ENCODE measurements at places on chromosomes 7 and 10. TPM values are rescaled to one million over a fixed set of nuclear protein-coding genes. Genes with fewer than 3 reads are reported as not detected.

DNA sequence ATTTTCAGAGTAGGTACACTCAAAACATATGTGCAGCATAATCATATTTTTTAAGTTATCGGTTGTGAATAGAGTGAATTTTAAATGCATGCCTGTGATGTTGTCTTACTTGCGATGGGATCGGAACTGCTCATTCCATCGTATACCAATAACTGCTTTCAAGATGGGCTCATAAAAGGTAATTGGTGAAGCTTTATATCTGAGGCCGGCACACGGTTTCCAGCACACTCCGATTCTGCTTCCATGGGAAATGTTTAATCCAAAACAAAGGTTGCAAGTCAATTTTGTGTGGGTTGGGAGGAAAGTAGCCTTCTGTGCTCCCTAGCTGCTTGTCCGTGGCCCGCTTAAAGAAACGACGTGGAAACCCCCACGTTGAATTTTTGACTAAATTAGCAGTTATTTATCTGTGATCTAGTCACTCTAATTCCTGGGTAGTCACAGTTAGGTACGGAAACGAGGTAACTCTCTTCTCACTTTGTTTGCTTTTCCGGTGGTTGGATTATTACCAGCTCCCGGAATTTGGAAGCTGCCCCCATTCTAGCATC is 10.1 kb upstream of the CELF2 start:
- DNase-seq: peak; percentile 67

DNA sequence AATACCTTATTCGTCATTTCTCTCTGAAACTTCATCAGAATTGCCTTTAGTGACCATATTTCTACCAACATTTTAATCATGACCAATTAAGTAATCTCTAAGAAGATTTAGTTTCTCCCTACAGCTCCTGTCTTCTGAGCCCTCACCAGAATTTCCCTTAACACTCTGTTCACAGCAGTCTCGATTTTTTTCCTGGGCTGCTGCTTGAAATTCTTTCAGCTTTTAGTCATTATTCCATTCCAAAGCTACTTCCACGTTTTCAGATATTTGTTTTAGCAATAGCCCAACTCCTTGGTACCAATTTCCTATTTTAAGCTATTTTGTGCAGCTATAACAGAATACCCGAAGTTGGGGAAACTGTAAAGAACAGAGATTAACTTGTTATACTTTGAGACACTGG is 192.4 kb upstream of the DKK1 start:
- no peak for DNase-seq

GRCh38 chr7:95547361-95548348 is 48.7 kb downstream of the PDK4 start:
- no peak for DNase-seq

- no peak for DNase-seq
These were observed 37.5 kb downstream of the MEST start for GRCh38 chr7:130529417-130529816.

GRCh38 chr10:92696606-92697383 is 7.0 kb downstream of the HHEX start:
- no peak for DNase-seq

DNA sequence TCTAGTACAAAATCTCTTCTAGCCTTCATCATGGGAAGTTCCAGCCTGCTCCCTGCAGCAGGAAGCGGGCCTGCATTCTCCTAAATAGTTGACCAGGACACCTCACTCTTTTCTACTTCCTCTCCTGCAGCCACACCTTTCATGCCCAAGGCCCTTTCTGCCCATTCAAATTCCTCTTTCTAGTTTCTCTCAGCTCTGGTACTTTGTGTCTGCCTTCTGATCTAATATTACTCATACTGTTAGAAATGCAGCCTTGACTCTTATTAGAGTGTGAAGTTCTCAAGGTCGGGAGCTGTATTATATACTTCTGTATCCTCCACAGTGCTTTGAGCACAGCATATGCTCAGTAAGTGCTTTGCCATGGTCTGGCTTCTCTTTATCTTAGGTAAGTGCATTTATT is 103.1 kb downstream of the PRKCQ start:
- no peak for DNase-seq

DNA sequence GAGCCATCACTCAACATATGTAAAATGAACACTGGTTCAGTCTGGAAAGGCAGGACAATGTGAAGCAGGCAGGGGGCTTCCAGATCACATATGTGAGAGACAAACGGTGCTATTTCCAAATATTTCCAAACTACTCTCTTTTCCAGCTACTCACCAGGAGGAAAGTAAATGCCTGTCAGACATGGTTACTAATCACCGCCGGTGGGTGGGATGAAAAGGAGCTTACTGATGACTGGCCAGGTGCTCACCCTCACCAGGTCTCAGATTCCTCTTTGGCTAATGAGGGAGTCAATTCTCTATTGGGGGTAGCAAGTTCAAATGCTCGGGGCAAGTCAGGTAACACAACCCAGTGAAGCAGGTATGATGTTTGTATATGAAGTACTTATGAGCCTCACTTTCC is 9.7 kb upstream of the MSMB start:
- no peak for DNase-seq

DNA sequence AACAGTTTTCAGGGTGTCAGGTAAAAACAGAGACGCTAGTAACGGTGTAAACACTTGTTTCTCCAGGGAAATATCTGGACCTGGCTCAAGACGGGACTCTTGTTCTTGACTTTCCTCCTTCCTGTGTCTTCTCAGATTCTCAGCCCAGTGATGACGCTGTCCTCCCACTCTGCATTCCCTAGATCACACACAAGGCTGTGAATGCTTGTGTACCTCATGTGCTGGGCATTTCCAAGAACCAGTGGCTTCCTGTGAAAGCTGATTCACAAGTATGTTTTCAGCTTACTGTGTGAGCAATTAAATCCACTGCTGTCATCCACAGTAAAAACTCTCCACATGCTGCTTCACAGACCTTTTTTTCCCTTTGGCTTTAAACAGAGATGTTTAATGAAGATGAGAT is 193.8 kb upstream of the DPP6 start:
- DNase-seq: peak; percentile 44

DNA sequence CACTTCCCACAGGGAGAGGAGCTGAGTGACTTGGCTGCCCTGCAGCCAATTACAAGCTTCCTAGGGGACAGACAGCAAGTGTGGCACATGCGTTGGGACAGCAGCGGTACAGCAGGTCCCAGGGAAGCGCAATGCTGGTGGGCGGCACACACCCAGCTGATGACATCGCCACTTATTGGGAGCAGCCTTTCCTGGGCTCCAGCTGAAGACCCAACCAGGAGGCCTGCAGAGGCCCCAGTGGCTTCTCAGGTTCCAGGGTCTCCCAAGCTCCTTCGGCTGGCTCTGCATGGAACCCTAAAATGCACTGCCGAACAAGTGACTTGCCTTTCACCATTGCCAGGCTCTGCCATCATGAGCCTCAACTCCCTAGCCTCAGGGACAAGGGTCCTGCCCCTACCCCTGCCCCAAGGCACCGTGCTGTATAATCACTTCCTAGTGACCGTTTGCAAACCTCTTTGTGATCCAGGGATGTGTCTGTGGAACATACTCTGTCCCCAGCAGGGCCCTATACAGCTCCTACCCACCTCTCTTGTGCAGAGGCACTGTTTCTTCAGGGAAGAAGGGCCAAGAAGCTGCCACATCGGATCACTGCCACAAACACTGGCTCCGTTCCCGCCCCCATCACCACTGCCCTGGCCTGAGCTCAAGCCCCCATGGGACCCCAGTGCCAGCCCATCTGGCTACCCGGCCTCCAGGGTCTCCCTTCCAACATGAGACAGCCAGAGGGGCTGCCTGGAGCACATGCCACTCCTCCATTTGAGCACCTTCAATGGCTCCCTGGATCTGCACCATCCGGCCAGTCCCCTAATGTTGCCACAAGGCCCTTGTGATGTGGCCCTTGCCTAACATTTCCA is 19.3 kb upstream of the SLIT1 start:
- DNase-seq: no peak

- DNase-seq: no peak
These were observed 114.3 kb downstream of the LMBR1 start for GRCh38 chr7:156778668-156779067.

- no peak for DNase-seq
These were observed 21.7 kb upstream of the WNT16 start for GRCh38 chr7:121307021-121307574.

- no peak for DNase-seq
These were observed 758.1 kb downstream of the CNTNAP2 start for GRCh38 chr7:146874722-146875121.

DNA sequence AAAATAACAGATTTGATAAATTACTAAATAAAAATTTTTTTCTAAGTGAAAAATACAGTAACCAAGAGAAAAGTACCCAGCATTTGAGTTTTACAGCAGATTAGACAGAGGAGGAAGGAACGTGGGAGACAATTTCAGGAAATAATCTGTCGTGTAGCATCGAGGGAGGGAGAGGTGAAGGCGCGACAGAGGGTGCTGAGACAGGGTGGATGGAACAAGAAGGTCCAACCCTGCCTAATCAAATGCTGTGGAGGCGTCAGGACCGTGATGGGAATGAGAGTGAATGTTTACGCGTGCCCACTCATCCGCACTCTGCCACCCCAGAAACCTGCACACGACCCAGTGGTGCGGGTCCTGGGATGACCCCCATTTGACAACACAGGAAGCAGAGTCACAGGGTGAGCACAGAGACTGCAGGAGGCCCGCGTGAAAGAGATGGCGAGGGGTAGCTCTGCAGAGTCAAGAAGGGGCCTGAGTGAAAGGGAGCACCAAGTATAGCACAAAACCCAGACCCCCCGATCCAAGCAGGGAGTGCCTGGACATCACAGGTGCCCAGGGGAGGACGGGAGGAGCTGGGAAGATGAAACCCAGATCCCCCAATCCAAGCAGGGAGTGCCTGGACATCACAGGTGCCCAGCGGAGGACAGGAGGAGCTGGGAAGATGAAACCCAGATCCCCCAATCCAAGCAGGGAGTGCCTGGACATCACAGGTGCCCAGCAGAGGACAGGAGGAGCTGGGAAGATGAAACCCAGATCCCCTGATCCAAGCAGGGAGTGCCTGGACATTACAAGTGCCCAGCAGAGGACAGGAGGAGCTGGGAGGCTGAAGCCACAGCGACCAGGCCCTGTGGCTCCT is 558.9 kb downstream of the DNAJB6 start:
- DNase-seq: no peak

GRCh38 chr10:28155726-28156125 is 147.1 kb downstream of the MPP7 start:
- no peak for DNase-seq

- no peak for DNase-seq
These were observed 113.0 kb downstream of the LRMDA start for GRCh38 chr10:75544386-75544785.

DNA sequence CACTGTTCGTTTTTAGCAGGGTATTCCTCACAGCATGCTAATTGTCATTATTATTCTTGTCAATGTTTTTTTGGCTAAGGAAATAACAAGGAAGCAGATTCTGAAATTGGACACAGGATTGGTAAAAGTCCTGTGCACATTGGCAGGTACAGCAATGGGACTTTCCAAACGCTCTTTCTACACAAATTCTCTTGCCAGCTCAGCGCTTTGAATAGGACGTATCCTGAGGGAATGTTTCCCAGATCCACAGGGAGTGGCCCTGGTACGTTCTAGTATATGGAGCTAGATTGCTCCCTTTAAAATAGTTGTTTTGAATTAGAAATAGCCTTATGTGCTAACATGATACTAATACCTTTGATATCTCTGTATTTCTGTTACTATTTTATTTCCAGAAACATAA is 82.8 kb upstream of the GRB10 start:
- no peak for DNase-seq

DNA sequence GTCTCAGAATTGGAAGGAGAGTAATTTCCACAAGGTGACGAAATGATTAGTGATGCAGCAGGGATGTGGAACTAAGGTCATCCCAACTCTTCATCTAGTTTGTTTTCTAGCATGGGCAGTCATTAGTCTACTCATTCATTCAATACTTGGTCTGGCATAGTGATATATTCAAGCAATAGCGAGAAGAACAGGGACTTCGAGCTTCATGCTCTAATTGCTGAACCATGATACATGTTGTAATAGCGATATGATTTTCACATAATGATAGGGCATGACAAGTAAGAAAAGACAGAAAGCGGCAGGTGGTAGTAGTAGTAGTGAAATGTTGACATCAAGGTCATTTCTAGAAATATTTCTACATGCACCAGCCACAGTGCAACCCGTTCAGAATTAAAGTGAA is 652.1 kb downstream of the PHTF2 start:
- DNase-seq: no peak

DNA sequence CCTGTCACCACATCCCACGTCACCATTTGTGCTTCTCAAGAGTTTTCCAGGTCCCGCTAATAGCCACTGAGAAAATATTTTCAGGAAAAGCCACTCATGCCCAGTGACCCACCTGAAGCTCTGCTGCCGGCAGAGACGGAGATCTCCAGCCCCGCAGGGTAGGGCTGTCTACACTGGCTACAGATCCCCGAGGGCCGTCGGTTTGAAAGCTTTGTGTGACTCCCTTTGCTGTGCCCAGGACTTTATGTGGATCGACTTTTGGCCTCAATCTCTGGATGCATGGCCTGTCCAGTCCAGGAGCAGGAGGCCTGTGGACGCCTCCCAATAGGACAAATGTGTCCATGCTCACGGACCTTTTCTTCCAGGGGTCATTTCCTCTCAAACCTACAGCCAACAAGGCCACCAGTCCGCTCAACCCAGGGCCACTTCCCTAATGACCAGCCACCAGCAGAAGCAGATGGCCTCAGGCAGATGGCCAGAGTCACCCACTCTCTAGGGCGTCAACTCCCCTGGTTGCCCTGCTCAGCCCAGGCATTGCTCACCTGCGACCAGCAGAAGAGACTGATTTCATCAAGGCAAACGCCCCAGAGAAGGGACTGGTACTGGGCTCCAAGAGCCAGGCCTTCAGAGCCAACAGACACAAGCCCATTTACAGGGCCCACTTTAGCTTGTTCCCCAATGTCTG is 76.4 kb downstream of the OAT start:
- DNase-seq: no peak

GRCh38 chr7:11710377-11710776 is 121.6 kb downstream of the THSD7A start:
- DNase-seq: peak; percentile 72

GRCh38 chr10:65940105-65940504 is 985.7 kb upstream of the LRRTM3 start:
- no peak for DNase-seq

DNA sequence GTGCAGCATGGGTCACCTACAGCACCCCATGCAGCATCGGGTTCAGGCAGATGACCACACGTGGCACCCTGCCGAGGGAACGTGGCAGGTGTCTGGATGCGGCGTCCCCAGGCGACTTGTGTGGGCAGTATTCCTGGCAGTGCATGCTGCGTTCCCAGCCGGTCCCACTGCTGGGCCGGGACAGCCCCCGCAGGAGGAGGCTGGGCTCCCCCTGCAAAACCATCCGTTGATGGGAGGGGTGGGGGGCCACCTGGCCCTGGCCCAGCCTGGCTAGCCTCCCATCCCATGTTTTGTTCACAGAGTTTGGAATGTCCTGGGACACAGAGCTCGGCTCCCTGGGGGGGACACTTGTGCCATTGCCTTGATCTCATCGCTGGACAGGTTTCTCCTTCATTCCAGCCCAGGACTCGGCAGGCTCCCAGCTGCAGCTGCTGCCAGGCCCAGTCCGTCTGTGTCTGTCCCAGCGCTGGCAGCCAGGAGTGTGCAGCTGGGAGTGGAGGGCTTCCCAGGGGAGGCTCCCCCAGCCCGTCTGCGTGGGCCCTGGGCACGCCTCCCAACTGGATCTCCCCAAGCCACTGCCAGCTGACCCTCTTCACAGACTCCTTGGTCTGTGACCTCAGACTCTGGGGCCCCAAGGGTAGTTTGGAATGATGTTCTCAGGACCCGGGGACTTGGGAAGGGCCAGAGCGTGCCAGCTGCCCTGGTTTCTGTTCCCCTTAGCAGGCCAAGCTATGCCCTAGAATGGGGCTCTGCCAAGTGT is 32.6 kb downstream of the TMEM270 start:
- peak; percentile 48 for DNase-seq

Gene CRHR2
- polyA plus RNA-seq: 0.49 TPM

Gene KCNH2
- 49.2 TPM for polyA plus RNA-seq

Gene CYTH3
- 18.4 TPM for polyA plus RNA-seq

Gene CLRN3
- polyA plus RNA-seq: not detected

Gene SPDYE2
- not detected for polyA plus RNA-seq

Data from brain (organoid and tissue), 16 donors.